Spinal cord (tissue), 10 donors: ENCODE measurements at places on chromosomes 12 and 14. TPM values are rescaled to one million over a fixed set of nuclear protein-coding genes. Genes with fewer than 3 reads are reported as not detected.

CPNE8 gene
- polyA plus RNA-seq = 13.5 TPM

DNA sequence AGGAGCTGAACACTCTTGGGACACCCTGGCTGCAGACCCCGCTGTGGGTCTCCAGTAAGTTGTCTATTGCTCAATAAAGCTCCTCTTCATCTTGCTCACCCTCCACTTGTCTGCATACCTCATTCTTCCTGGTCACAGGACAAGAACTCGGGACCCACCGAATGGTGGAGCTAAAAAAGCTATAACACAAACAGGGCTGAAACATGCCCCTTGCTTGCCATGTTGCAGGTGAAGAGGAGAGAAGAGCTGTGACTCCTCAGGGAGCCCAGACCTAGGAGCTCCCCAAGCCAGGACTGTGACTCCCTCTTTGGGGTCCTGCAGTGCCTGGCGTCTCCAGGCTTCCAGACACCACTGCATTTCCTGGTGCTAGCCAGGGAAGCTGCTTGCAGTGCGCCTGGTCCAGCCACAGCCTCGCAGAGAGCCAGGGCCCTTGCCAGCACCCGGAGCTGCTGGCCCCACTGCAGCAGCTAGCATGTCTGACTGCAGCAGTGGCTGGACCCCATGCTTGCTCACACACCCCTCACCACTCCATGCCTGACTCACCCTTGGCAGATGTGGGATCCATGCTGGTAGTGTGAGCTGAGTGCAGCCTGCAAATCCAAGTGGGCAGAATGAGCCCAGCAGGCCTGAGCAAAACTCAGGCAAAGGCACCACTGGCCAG lies 37.1 kb upstream of the OR5AU1 start:
- peaks cover 15% of the 10 kb centered on the region for H3K4me1 ChIP-seq
- no peaks in the 10 kb centered on the region for H3K27me3 ChIP-seq
- H3K27ac ChIP-seq = no peak overlapping the region
- no peak overlapping the region for H3K4me3 ChIP-seq
- no peaks in the 10 kb centered on the region for H3K36me3 ChIP-seq
- no peak for DNase-seq

SRGAP1 gene
- 16.0 TPM for polyA plus RNA-seq

PDE3A gene
- polyA plus RNA-seq = 11.9 TPM

REC8 gene
- polyA plus RNA-seq = 95.9 TPM

- no peaks in the 10 kb centered on the region for H3K27me3 ChIP-seq
- H3K36me3 ChIP-seq = peaks cover 28% of the 10 kb centered on the region
- peak overlapping the region; percentile 84 for H3K27ac ChIP-seq
- no peak overlapping the region for H3K4me3 ChIP-seq
Measured at GRCh38 chr12:47736877-47737676, 11.8 kb upstream of the ENDOU start.

SLC17A8 gene
- polyA plus RNA-seq = 9.3 TPM

- no peaks in the 10 kb centered on the region for H3K4me1 ChIP-seq
- no peak overlapping the region for H3K27ac ChIP-seq
Measured at GRCh38 chr12:90250766-90251165, 542.1 kb upstream of the ATP2B1 start.

DNA sequence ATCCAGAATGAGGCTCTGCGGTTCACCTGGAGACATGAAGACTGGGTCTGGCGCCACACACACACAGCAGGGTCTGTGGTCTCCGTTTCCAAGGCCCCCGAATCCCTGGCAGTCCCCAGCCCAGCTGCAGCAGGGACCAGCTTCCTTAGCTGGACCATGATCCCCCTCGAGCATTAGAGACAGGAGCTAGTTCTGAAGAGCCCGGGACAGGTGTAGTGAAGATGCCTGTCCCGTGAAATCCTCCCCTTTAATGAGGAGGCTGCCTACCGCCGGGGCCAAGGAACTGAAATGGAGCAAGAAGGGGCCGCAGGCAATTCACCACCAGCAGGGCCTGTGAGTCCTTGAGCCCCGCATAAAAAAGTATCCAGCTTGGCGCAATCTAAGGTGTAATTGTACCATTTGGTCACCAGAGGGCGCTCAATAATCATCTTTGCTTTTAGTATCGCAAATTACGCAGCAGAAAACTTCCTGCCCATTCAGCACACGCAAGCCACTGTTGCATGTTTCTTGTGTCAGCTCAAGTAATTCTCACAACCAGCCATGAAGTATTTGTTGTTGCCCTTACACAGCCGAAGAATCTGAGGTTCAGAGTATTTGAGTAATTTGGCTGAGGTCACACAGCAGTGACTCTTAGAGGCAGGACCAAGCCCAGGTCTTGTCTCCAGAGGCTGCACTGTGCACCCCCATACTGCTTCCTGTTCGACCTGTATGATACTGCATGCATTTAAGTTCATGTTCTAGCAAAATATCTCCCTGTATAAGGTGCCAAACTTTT lies 54.3 kb upstream of the PPP2R5C start:
- H3K4me1 ChIP-seq = peaks cover 26% of the 10 kb centered on the region
- H3K27me3 ChIP-seq = peaks cover 27% of the 10 kb centered on the region
- DNase-seq = peak; percentile 97
- H3K27ac ChIP-seq = no peak overlapping the region
- H3K36me3 ChIP-seq = no peaks in the 10 kb centered on the region

ELK3 gene
- polyA plus RNA-seq = 22.0 TPM

DNA sequence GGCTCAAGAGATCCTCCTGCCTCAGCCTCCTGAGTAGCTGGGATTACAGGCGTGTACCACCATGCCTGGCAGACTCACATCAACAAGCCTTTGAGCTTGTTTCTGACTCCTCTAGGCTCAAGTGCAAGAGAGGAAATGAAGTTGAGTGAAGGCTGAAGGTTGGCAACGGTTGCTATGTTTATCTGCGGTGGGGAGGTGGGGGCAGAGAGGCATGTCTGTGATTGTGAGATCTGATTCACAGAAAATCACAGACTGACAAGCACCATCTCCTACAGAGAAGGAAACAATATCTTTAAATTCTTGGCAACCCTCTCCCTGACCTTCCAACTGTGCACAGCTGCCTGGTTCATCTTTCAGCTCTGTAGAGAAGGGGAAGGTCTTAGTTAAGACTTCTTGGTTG lies 22.1 kb upstream of the NINJ2 start:
- DNase-seq = no peak
- H3K27ac ChIP-seq = no peak overlapping the region
- H3K36me3 ChIP-seq = no peaks in the 10 kb centered on the region
- H3K4me3 ChIP-seq = no peak overlapping the region
- H3K4me1 ChIP-seq = no peaks in the 10 kb centered on the region
- H3K27me3 ChIP-seq = no peaks in the 10 kb centered on the region

DNA sequence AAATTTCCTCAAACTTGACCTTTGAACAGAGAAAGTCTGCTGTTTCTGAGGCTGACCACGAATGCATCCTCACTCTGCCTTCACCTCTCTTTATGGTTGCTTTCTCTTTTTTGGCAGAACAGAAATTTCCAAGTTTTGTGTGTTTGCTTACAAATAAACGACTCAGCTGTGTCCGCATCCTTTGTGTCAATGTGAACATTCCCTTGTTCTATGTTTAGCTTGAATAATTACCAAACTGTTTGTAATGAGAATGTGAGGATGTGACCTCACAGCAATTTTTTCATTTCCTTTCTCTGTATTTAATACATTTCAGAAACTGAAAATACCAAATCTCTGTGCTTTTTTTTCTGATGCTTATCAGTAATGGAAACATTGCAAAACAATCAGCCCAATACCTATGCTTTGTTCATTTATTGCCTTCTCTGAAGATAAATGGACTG lies 410.9 kb downstream of the EGLN3 start:
- no peak overlapping the region for H3K4me3 ChIP-seq
- no peak for DNase-seq
- peaks cover 7% of the 10 kb centered on the region for H3K4me1 ChIP-seq
- H3K27me3 ChIP-seq = no peaks in the 10 kb centered on the region

GRCh38 chr14:71931492-71932228 lies 569 bp upstream of the RGS6 start:
- no peak overlapping the region for H3K27ac ChIP-seq
- H3K36me3 ChIP-seq = no peaks in the 10 kb centered on the region
- peaks cover 25% of the 10 kb centered on the region for H3K27me3 ChIP-seq
- peaks cover 13% of the 10 kb centered on the region for H3K4me1 ChIP-seq

- peaks cover 12% of the 10 kb centered on the region for H3K4me1 ChIP-seq
- H3K36me3 ChIP-seq = peaks cover 3% of the 10 kb centered on the region
- no peak overlapping the region for H3K27ac ChIP-seq
- H3K4me3 ChIP-seq = no peak overlapping the region
- no peak for DNase-seq
- H3K27me3 ChIP-seq = no peaks in the 10 kb centered on the region
Measured at GRCh38 chr14:90795744-90796143, 20.5 kb downstream of the TTC7B start.

MANSC1 gene
- polyA plus RNA-seq = 21.1 TPM

KRT73 gene
- 0.33 TPM for polyA plus RNA-seq

GRCh38 chr12:49664591-49665239 lies 41.4 kb downstream of the PRPF40B start:
- H3K36me3 ChIP-seq = peaks cover 5% of the 10 kb centered on the region
- peaks cover 21% of the 10 kb centered on the region for H3K4me1 ChIP-seq
- DNase-seq = no peak
- no peak overlapping the region for H3K4me3 ChIP-seq
- H3K27me3 ChIP-seq = no peaks in the 10 kb centered on the region

IRAK3 gene
- 3.1 TPM for polyA plus RNA-seq

GRCh38 chr12:65443038-65443437 lies 164.6 kb downstream of the MSRB3 start:
- H3K27ac ChIP-seq = no peak overlapping the region
- no peaks in the 10 kb centered on the region for H3K36me3 ChIP-seq
- no peaks in the 10 kb centered on the region for H3K4me1 ChIP-seq
- no peaks in the 10 kb centered on the region for H3K27me3 ChIP-seq
- no peak overlapping the region for H3K4me3 ChIP-seq
- DNase-seq = no peak

- DNase-seq = no peak
- H3K4me3 ChIP-seq = no peak overlapping the region
- H3K36me3 ChIP-seq = no peaks in the 10 kb centered on the region
- H3K27ac ChIP-seq = no peak overlapping the region
Measured at GRCh38 chr12:73973486-73973885, 564.1 kb upstream of the ATXN7L3B start.

PTPRO gene
- 54.8 TPM for polyA plus RNA-seq

BATF gene
- polyA plus RNA-seq = 2.6 TPM

RFLNA gene
- 16.7 TPM for polyA plus RNA-seq

DNA sequence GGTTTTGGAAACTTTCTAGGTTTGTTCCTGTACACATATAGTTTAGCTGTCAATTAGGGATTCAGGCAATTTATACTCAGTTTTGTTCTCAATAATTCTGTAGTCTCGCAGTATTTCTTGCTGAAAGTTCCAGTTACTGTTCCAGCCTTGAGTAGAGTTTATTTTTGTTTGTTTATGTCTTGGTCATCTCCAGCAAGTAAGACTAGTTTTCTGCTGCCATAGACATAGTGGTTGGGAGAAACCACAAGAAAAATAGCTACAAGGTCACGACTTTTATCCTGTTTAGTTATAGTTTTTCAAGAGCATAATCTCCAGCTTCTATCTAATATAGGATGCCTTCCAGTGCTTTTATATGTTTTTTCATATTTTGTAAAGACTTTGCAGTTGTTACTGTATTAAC lies 99.6 kb upstream of the FOXG1 start:
- H3K4me1 ChIP-seq = no peaks in the 10 kb centered on the region
- DNase-seq = no peak
- no peaks in the 10 kb centered on the region for H3K36me3 ChIP-seq
- H3K4me3 ChIP-seq = no peak overlapping the region
- no peaks in the 10 kb centered on the region for H3K27me3 ChIP-seq

- H3K36me3 ChIP-seq = no peaks in the 10 kb centered on the region
- DNase-seq = no peak
- no peaks in the 10 kb centered on the region for H3K4me1 ChIP-seq
Measured at GRCh38 chr12:24546084-24546483, 402.8 kb downstream of the BCAT1 start.

GRCh38 chr12:110545812-110546211 lies 37.3 kb downstream of the PPTC7 start:
- no peak overlapping the region for H3K4me3 ChIP-seq
- H3K27me3 ChIP-seq = no peaks in the 10 kb centered on the region
- peaks cover 6% of the 10 kb centered on the region for H3K36me3 ChIP-seq
- no peak overlapping the region for H3K27ac ChIP-seq
- H3K4me1 ChIP-seq = peaks cover 4% of the 10 kb centered on the region

- no peaks in the 10 kb centered on the region for H3K27me3 ChIP-seq
- H3K4me3 ChIP-seq = no peak overlapping the region
- H3K27ac ChIP-seq = no peak overlapping the region
- DNase-seq = no peak
Measured at GRCh38 chr12:42725809-42726208, 136.3 kb upstream of the PRICKLE1 start.

GRCh38 chr12:57355734-57356133 lies 75.1 kb downstream of the R3HDM2 start:
- DNase-seq = no peak
- H3K4me1 ChIP-seq = no peaks in the 10 kb centered on the region
- no peak overlapping the region for H3K4me3 ChIP-seq
- H3K36me3 ChIP-seq = peaks cover 9% of the 10 kb centered on the region

- no peaks in the 10 kb centered on the region for H3K27me3 ChIP-seq
- DNase-seq = no peak
- no peaks in the 10 kb centered on the region for H3K36me3 ChIP-seq
Measured at GRCh38 chr12:54393207-54393609, 8.7 kb upstream of the ZNF385A start.

- H3K4me1 ChIP-seq = no peaks in the 10 kb centered on the region
- DNase-seq = no peak
Measured at GRCh38 chr14:25756876-25757275, 706.9 kb upstream of the STXBP6 start.

- DNase-seq = no peak
- H3K27ac ChIP-seq = no peak overlapping the region
- H3K4me1 ChIP-seq = no peaks in the 10 kb centered on the region
- no peak overlapping the region for H3K4me3 ChIP-seq
Measured at GRCh38 chr12:65863972-65864371, 39.7 kb downstream of the HMGA2 start.

GRCh38 chr12:21301-22189 lies 45.0 kb upstream of the IQSEC3 start:
- no peak for DNase-seq
- no peak overlapping the region for H3K4me3 ChIP-seq
- peaks cover 22% of the 10 kb centered on the region for H3K36me3 ChIP-seq
- H3K27ac ChIP-seq = no peak overlapping the region

RNASE8 gene
- polyA plus RNA-seq = not detected

PPFIA2 gene
- 32.2 TPM for polyA plus RNA-seq

DNA sequence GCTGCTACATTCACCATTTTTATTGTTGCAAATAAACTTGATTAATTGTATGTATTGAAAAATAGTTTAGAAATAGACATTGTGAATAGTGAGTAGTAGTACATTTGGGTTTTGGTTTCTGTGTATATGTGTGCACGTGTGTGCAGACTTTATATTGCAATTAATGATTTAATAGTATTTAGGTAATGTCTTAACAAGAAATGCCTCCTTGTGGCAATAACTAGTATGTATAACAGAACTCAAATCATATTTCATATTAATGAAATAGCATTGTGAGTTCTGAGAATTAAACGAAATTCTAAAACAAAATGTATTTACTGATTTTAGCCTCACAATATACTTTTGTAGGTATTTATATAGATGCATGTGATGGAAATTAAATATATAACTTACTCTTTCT lies 100.1 kb downstream of the SCAF11 start:
- H3K27me3 ChIP-seq = no peaks in the 10 kb centered on the region
- H3K4me1 ChIP-seq = no peaks in the 10 kb centered on the region
- no peak overlapping the region for H3K4me3 ChIP-seq
- DNase-seq = no peak
